ENCODE measurements at places on chromosomes 6 and 20.

- DNase-seq, result no peak
Observed at GRCh38 chr6:131586543-131586942, 13.5 kb downstream of the ARG1 start.

GRCh38 chr20:20373091-20373571, 5.2 kb downstream of the INSM1 start:
- DNase-seq, result no peak

DNA sequence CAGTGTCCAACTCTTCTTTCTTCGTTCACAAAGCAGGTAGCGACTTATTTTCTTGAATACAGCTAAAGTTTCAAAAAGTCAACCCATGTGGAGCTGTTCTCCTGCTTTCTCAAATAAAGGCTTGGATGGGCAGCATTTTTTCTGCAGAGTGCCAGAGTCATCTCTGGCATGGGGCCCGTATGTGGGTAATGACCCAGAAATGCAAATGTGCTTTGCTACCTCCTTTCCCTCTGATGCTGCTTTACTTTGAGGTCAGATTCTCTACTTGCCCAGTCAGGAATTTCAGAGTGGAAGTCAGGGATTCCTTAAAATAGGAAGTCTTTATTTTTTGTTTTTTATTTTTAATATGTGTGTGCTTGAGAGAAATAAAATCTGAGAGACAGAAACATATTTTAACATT, 4.9 kb downstream of the NKAIN2 start:
- DNase-seq, result no peak

- no peak for DNase-seq
Observed at GRCh38 chr6:123604067-123604466, 32.7 kb downstream of the TRDN start.

- no peak for DNase-seq
Observed at GRCh38 chr6:127939442-127940066, 38.7 kb upstream of the THEMIS start.

DNA sequence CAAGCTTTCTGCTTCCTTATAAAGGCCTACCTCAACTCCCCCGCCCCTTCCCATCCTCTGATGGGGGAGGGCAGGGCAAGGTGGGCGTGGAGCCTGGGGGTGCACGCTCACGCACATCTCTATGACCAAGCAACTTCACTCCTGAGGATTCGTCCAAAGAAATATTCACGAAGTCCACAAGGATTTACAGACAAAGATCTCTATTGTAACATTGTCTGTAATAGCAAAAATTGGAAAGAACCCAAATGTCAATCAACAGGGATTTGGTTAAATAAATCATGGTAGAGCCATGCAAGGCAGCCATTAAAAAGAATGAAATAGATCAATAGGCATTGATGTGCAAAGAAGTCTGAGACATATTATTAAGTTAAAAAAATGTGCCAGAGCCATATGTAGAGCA, 130.4 kb upstream of the AFDN start:
- no peak for DNase-seq

- no peak for DNase-seq
Observed at GRCh38 chr6:45115696-45116095, 212.4 kb upstream of the RUNX2 start.

DNA sequence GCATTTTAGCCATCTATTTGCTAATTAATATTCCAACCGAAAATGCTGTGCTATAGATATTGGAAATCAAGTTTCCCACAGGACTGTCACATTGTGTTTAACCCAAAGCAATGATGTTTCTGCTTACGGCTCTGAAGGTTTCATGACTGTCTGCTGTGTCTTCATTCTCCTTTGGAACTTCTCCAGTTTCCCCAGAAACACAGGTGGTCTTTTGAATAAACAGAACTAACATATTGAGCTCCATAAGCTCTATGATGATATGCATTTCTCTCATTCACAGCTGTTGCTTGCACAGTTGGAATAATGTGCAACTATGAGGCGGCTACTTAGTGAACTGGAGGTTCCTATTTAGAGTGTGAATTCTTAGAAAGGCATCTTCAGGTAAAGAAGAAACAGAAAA, 266.0 kb upstream of the ID4 start:
- DNase-seq, result no peak

GRCh38 chr20:50589548-50590347, 79.6 kb downstream of the PTPN1 start:
- DNase-seq, result no peak

DNA sequence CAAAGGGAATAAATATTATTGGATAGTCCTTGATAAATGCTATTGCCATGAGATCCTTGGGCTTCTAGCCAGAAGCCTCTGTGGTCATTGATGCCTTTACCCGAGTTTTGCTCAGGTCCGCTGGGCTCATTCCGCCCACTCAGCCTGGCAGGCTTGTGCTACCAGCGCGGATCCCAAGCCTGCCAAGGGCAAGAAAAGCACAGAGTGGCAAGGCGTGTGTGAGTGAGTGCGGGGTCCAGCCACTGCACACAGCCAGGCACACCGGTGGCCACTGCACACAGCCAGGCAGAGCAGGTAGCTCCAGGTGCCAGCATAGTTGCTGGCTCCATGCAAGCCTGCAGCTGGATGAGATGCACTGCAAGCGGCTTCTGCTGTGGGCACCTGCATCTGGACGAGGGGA, 38.7 kb downstream of the STK38 start:
- no peak for DNase-seq

- DNase-seq, result no peak
Observed at GRCh38 chr6:34940030-34940434, 51.0 kb downstream of the ANKS1A start.

DNA sequence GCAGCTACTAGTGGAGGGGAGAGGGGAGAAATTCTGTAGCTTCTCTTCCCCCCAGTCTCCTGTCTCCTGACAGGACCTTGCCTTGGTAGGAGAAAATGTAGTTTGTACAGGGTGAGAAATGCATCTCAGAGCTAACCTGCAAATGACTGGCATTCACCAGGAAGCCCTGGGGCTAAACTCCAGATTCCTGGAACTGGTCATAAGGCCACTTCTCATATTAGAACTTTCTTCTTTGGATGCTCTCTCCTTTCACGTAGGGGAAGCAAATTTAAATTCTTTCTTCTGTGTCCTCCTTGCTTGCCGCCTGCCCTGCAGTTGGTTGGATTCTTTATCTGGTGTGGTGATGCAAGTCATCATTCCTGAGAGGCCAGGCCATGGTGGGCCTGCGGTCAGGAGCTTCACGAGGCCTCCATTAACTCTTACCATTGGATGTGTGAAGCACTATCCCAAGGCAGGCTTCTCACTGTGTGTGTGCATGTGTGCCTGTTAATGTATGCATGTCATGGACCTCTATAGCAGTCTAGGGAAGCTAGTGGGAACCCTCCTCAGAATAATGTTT, 182.0 kb downstream of the PHF3 start:
- DNase-seq, result no peak

- DNase-seq, result no peak
Observed at GRCh38 chr6:16854986-16855385, 93.7 kb upstream of the ATXN1 start.

- no peak for DNase-seq
Observed at GRCh38 chr20:43942667-43943285, 28.1 kb downstream of the TOX2 start.

GRCh38 chr6:100335991-100336390, 128.7 kb downstream of the SIM1 start:
- DNase-seq, result no peak

- no peak for DNase-seq
Observed at GRCh38 chr20:653590-654416, 803 bp upstream of the SRXN1 start.

DNA sequence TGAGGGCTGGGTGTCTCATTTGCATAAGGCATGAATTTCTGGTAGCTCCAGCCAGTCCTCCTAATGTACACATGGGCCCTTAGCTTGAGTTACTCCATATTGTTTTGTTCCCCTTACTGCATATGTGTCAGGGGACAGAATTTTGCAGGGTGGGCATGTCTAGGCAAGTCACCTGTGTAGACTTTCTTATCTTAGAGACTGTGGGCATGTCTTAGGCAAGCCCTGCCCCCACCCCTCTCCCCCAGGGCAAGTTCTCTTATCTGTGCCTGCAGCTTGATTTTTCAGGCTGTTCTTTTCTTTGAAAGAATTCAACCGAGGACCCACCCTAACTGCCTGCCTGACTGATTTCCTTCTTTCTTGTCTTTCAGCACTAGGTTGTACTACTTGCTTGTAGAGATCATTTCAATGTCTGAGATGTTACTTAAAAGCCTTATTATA, 32.1 kb downstream of the NHLRC1 start:
- DNase-seq, result peak; percentile 17

GRCh38 chr6:109791301-109791700, 100.2 kb downstream of the FIG4 start:
- no peak for DNase-seq

- no peak for DNase-seq
Observed at GRCh38 chr6:71011871-71012371, 55.1 kb upstream of the B3GAT2 start.

- DNase-seq, result no peak
Observed at GRCh38 chr6:17984812-17985670, 2.4 kb downstream of the KIF13A start.

DNA sequence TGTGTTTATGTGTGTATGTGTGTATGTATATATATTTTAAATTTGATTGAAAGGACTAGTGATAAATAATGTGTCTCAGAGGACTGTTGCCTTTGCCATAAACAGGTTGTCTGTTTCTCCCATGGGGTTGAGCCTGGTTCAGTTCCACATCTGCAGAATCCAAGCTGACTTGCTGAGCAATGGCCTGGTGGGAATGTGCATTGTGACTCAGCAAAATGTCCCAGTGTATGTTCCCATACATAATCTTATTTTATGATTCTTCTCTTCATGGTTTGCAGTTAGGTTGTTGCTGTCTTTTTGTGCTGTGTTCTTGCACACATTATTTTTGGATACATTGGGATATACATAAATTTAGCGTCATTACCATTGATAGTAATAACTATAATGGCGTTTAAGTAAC, 115.6 kb upstream of the SLC24A3 start:
- no peak for DNase-seq

- no peak for DNase-seq
Observed at GRCh38 chr6:169190970-169191369, 62.7 kb downstream of the THBS2 start.

GRCh38 chr6:155980014-155980767, 524.6 kb upstream of the NOX3 start:
- DNase-seq, result no peak

GRCh38 chr6:37575221-37575620, 75.5 kb upstream of the CCDC167 start:
- no peak for DNase-seq

DNA sequence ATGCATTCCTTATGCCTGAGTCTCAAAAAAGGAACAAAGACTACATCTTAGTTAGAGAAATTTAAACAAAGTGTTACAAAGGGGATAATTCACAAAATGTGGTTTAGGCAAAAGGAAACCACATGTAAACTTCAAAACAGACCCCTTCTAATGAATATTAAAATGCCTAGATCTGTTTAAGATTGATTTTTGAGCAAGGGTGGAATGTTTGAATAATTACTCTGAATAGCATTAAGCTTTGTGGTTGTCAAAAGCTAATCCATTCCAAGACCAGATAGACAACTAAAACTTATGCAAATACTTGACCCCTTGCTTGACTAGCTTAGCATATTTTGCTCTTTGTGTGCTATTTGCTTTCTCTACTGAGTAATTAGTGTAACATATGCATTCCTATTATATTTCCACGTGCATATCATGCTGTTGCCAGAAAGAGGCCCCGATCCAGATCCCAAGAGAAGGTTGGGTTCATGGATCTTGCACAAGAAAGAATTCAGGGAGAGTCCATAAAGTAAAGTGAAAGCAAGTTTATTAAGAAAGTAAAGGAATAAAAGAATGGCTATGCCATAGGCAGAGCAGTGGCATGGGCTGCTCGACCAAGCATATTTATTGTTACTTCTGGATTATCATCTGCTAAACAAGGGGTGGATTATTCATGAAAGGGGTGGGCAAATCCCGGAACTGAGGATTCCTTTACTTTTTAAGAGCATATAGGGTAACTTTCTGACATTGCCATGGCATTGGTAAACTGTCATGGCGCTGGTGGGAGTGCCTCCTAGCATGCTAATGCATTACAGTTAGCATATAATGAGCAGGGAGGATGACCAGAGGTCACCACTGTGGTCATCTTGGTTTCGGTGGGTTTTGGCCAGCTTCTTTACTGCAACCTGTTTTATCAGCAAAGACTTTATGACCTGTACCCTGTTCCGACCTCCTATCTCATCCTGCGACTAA, 1193.4 kb upstream of the EYS start:
- no peak for DNase-seq

DNA sequence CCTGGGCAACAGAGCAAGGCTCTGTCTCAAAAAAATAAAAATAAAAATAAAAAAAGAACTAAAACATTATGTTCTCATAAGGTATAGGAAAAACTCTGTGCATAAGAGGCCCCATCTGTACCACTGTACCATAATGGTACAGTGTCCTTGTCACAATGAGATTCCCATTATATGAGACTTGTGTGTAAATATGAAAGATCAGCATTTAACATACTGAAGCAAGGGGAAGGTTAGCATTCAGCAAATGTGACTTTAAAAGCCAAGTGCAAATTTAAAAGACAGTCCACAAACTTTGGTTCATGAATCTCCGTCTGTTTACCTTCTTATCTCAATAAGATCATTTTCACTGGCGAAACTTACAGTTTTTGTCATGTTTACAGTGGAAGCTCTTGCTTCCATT, 16.2 kb downstream of the DSP start:
- no peak for DNase-seq

- no peak for DNase-seq
Observed at GRCh38 chr6:167244064-167244960, 46.8 kb upstream of the UNC93A start.

GRCh38 chr6:33868141-33868540, 64.3 kb upstream of the MLN start:
- DNase-seq, result no peak

- DNase-seq, result no peak
Observed at GRCh38 chr6:134674562-134674961, 275.3 kb downstream of the ALDH8A1 start.

- DNase-seq, result no peak
Observed at GRCh38 chr6:136677822-136678221, 114.5 kb downstream of the MAP3K5 start.

- DNase-seq, result no peak
Observed at GRCh38 chr6:3759646-3760232, 8.2 kb upstream of the PXDC1 start.

DNA sequence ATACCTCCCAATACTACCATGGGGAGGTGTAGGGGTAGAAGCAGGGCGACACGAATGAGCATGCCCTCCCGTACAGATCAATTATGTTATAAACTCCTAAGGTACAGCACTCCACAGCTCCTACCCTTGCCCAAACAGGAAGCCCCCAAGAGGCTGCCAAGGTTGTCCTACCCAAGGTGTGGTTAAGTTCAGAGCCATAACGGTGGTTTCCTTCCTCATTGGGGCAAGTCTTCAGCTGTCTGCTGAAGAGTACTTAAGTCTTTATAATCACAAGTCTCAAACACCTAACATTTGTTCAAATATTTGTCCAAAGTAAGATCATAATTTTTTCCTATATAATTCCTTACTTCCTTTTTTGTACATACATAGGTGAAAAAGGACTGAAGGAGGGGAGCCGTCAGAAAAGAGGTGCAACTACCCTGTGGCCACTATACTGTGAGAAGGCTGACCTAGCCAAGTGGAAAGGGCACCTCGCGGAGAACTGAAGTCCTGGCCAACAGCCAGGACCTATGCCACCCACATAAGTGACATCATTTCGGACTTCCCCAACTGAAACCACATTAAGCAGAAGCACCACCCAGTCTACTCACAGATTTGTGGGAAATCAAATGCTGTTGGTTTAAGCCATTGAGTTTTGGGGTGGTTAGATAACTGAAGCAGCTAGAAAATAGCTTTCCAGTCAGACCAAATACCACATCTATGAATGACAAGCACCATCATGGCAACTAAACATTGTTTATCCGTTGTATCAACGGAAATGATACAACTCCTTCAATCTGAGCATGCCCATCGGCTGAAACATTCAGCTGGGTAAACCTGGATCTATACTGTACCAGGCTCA, 2.9 kb upstream of the RAB22A start:
- DNase-seq, result peak; percentile 41

Measured in CMK (cell line).